GM10248 (cell line): ENCODE measurements at places on chromosomes 2 and 18.

- no peak for DNase-seq
Observed at GRCh38 chr2:855177-855576, 95.5 kb upstream of the SNTG2 start.

DNA sequence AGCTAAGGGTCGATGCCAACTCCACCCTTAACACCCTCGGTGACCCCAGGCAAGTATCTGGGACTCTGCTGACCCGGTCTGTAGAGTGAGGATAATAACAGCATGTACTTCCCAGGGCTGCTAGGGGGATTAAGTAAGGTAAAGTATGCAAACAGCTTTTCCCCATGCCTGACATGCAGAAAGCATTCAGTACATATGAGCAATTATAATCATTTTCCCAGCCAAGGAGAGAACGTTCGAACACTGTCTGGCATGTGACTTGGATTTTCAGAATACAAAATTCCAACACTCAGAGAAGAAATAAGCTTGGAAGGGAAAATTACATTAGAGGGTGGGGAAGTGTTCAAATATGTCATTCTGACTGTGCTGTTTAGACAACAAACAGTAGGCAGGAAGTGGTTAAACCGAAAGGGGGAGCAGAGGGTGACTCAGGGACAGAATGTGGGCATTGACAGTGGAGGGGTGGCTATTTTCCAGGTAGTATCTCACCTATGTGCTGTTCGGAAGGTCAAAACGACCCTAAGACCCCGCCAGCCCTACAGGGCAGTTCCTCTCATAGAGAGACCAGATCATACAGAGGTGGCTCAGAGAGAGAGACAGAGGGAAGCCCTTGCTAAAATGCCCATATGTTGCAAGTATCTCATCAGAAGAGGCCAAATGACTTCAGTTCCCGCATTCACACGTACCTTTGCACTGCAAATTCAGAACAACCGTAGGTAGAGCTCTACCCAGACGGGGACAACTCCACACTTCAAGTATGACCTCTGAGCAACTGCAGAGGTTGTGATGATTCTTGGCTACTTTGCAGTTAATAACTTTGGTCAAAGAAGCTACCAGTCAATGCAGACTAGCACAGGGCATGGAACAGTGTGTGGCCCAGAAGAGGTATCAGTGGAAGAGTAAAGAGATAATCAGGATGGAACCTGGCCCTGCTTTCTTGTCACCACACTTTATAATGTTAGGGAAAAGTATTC, 14.8 kb downstream of the ASPRV1 start:
- peak; percentile 66 for DNase-seq

GRCh38 chr2:239121600-239122012, 273.7 kb downstream of the TWIST2 start:
- no peak for DNase-seq

GRCh38 chr2:151403914-151404313, 5.8 kb upstream of the RIF1 start:
- no peak for DNase-seq

GRCh38 chr2:95391641-95392310, 10.7 kb upstream of the FAHD2A start:
- peak; percentile 8 for DNase-seq

DNA sequence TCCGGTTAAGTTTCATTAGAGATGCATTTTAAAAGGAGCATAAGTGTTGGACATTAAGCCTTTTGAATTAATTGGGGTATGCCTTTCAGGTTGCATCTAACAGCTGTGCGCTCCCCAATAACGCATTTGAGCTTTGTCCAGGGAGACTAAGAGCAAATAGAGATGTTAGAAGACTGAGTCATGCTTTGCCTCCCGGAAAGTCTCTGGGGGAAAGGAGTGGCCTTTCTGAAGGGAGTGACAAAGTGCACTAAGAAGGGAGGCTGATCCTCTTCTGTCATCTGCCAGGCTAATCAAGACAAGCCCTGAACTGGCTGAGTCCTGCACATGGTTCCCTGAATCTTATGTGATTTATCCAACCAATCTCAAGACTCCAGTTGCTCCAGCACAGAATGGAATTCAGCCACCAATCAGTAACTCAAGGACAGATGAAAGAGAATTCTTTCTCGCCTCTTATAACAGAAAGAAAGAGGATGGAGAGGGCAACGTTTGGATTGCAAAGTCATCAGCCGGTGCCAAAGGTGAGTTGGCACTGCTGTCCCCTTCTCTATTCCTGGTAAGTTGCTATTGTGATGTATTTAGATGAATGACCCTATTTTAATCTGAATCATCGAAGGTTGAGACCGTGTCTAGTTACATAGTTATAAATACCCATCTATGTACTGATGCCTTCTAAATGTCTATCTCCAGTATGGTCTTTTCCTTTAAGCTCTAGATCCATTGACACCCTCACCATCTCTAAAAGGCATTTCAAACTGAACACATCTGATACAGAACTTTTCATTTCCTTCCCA, 12.1 kb downstream of the TTL start:
- DNase-seq = no peak

- no peak for DNase-seq
Observed at GRCh38 chr2:6823111-6823510, 42.6 kb downstream of the CMPK2 start.

DNA sequence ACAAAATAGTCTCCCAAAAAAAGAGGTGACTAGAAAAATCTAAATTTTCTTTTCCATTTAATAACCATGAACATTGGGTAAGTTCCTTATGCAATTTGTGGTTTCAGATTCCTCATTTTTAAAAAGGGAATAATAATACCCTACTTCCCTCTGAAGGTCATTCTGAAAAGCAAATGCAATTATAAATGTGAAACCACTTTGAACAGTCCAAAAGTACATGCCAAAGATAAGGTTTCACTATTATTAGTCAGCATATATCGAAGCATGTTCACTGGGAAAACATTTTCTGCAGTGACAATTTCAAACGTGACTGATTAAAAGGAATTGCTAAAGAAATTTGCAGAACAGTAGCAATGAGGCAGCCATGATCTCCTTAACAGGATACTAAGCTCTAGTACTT, 100.1 kb upstream of the RNF152 start:
- DNase-seq = no peak

DNA sequence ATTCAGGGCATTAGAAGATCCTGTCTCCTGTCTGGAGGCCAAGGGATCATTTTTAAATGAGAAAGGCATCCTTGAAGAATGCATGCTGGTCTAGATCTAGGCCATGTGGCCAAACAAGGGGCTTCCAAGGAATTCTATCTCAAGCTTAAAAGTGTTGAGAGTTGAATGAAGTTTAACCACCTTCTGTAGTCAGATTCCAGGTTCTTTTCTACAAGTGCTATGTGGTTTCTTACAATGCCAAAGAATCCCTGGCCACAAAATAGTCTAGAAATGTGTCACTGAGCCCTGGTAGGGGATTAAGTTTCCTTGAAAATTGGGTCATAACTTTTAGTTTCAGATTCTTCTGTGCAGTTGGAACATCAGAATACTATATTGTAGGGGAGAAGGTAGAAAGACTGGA, 640.7 kb upstream of the ACVR2A start:
- DNase-seq = no peak

- no peak for DNase-seq
Observed at GRCh38 chr2:184113696-184114403, 484.5 kb upstream of the ZNF804A start.

DNA sequence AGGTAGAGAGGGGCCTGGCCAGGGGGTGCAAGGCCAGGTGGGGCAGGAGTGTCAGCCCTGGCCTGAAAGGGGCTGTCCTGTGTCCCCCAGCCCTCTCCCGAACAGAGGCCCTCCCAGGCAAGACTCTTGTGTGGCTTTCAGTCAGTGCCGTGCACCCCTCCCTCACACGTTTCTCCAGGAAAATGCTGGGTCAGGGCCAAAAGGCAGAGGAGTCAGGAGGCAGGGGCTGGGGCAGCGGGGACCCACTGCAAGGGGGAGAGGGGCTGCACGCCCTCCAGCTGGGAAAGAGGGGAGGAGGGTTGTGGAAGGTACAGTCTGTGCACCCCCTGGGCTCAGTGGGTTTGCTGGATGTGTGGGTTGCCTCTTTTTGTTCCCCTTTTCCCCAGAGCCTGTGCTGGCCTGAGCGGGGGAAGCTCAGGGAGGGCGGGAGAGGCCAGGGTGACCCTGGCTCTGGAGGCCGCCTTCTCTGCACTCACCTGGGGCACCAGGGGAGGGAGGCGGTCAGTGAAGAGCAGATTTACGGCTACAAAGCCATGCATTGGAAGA, 4.1 kb downstream of the KCNF1 start:
- DNase-seq = no peak
